GM12892 (cell line): ENCODE measurements at places on chromosomes 1 and 21.

DNA sequence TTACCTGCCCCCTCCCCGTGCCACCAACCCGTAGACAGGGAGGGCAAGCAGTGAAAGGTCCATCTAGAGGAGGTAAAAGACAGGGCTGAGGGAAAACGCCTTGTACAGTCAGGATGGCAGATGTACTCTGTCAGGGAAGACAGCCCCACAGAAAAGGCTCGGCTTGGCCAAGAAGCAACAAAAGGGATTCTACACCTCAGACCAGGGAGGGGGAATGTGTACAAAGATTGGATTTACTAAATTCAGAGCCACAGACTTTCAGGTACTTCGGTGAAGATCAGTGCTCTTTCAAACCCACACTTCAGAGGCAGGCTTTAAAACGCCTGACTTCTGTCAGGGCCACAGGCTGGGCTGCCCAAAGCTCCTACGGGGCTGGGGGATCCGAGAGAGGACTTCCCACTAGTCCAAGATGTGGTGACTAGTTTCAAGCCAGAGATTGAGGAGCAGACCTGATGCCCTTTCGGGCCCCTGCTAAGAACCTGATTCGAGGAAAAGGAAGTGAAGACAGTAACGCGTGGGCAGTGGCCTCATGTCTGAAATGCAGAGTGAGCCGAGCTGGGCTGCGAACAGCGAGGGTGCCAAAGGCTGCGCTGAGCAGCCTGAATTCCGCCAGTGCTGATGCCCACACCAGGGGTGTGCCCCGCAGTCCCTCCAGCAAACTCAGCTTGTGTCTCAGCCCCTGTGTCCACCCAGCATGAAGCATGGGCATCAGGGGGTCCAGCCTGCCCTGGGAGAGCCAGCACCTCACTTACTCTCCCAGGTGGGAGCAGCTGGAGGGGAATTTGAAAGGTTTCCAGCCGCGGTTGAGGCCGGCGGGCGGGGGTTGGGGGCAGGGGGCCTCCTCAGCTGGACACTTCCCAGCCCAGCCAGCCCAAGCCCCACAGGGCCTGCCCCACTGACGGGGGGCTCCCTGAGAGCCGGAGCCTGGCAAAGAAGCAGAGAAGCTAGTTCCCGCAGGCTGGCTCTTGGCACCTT lies 36.2 kb downstream of the KIAA1614 start:
- no peak for DNase-seq

DNA sequence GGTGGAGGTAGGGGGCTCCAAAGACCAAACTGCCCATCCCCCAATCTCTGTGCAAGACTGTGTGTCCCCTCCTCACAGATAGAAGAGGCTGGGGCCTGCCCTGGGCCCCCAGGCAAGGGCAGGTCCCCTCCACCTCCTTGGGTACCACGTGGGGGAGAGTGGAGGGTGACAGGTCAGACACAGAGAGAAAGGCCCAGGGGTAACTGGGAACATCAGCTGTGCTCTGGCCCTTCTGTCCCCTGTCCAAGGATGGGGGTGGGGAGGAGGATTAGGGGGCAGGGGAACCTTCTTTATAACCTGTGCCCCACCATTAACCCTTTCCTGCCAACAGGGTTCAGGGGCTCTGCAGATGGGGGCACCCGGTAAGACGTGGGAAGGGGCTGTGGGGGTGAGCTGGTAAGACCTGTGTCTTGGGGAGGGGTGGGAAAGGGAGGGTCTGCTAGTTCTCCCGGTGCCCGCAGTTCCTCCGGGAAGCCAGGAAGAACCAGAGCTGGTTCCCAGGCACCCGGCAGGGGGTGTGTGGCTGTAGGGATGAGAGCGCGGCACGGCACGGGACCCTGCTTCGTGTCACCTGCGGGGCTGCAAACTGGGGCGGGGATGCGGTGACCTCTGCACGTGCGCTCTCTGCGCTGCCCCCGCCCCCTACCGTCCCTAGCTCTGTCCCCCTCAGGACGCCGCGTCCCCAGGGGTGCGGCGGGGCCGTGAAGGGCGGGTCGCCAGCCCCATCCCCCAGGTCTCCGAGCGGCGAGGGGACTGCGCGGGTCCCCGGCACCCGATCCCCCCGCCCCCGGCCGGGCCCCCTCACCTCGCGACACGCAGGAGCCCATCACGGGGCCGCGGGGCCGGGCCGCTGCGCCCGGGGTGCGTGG lies 601 bp downstream of the FAM131C start:
- no peak for DNase-seq

DNA sequence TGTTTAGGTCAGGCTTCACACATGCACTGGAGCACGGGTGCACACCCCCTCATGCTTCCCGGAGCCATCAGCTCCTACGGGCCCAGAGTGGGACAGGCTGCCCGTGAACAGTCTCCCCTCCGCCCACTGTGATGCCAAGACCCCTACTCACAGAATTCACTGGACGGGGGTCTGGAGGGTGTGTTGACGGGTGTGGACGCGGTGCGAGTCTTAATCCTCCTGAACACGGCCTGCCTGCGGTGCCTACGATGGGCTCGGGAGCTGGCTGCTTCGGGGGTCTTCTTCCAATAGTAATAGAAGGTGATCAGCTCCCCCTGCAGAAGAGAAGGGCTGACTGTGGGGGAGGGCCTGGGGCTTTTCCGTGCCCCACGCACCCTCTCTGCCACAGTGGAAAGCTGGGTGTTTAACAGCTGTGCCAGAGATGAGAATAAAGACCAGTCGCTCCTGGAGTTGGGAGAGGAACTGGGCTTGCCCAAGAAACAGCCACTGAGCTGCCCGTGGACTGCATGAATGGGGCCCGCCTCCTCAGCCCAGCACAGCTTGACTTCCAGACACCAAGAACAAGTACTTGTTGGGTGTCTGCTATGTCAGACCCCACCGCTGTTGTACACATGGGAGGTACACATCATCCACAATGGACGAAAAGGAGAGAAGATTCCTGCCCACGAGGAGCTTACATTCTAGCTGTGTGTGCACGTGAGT lies 47.9 kb downstream of the SLC45A1 start:
- no peak for DNase-seq

DNA sequence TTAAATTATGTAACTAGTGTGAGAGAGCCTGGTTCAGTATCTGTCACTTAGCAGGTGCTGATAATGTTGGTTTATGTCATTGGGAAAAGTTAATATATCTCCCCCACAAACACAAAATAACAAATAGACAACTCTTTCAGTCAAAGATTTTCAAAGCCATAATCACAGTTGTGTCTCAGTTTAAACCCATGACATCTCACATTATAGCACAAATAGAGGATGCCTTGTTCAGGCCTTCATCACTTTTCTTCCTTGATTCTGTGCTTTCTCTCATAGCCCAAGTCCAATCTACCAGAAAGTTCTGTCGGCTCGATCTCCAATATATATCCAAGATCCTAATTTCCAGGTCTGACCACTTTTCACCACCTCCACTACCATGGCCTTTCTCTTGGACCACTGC lies 6.2 kb upstream of the EPS15 start:
- no peak for DNase-seq

- DNase-seq: no peak
Observed at GRCh38 chr1:34695580-34695979, 59.3 kb upstream of the GJB5 start.

DNA sequence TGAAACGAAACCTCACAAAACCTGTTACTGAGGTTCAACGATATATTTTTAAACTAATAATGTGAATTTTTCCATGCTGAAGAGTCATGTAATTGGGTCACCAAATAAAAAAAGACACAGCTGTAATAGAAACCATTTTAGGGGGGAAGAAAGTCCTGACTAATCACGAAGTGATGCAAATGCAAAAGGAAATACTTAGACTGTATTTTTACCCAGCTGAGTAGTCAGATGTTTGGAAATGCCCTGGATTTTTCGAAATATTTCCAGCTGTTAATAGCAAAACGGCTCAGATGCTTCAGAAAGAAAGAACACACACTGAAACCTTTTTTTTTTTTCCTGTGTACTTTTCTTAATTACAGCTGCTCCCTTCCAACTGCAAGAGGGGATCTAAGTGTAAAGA lies 210.3 kb downstream of the SETD4 start:
- DNase-seq: no peak

GRCh38 chr1:154488922-154489321 lies 13.1 kb upstream of the TDRD10 start:
- no peak for DNase-seq

- DNase-seq: no peak
Observed at GRCh38 chr1:15948091-15948591, 27.8 kb downstream of the ZBTB17 start.

DNA sequence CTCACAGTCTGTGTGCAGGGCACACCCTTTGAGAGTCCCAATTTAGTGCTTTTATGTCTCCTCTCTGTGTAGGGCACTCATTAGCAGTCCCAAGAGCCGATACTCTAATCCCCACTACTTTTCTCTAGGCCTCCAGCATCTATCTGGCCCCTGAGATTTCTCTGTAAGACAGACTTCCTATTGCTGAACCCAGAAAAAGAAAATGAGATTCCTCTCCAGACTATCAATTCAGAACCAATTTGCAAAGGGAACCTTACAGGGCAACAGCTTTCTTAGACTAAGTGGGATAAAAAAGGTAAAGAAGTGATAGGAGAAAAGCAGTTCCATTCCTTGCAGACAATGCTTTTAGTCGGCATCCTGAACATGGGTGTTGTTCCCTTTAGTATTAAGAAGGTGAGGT lies 172.2 kb downstream of the EDEM3 start:
- DNase-seq: no peak

GRCh38 chr1:91764471-91765115 lies 121.4 kb downstream of the TGFBR3 start:
- no peak for DNase-seq

- DNase-seq: no peak
Observed at GRCh38 chr1:211606332-211606913, 27.5 kb upstream of the SLC30A1 start.

- no peak for DNase-seq
Observed at GRCh38 chr1:66681686-66682085, 70.6 kb upstream of the DYNLT5 start.

DNA sequence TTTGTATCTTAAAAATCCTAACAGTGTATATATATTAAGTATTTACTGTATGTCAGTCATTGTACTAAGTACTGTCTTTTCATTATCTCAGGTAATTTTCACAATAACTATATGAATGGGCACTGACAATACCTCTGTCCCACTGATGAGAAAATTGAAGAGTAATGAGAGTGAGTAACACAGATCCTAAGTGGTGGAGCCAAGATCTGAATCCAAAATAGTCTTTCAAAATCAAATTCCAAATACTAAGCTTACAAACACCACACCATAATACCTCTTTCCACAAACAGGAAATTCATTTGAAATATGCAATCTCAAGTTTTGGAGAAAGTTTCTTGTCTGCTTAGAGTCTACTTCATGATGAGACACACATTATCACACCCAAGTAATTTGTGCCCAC lies 105.9 kb upstream of the EDEM3 start:
- DNase-seq: no peak

GRCh38 chr21:35189077-35189863 lies 140.2 kb upstream of the RUNX1 start:
- peak; percentile 16 for DNase-seq

DNA sequence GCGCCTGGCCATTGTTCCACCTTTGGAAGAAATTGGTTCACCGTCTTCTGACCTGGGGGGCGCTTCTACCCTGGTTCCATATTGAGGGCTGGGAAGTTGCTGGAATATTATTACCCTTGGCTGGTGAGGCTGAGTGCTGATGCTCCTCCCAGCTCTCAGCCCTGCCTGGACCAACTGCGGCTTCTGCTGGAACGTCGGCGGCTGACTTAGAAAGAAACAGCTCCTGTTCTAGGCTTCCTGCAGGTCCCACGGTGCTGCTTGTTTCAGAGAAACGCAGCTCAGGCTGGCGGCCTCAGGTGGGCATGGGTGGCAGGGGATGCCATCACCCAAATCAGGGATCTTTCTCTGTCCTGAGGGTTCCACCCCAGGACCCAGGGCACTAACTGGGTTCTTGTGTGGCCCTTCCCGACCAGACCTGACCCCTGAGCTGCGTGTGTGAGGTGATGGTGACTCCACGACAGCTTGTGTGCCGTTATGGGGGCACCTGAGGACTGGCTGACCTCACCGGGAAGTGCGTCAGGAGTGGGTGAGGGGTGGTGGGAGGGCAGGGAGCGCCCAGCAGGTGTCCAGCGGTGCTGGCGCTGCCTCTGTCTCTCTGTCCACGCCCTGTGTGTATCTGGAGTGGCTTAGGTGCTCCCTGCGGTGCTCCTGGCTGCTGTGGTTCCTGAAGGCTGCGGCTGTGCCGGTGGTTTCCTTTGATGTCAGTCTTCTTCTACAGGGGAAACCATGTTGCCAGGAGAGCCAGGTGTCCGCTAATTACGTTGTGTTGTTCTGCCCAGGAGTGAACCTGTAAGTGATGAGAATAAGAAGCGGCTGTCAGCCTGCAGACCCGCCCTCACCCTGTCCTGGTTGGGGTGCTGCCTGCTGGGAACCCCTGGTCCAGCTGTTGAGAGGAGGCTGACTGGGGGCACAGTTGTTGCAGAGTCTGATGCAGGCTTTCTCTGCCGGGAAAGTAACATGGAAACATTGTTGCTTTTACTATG lies 8.9 kb downstream of the SKI start:
- no peak for DNase-seq

- no peak for DNase-seq
Observed at GRCh38 chr21:14918527-14918926, 146.3 kb downstream of the NRIP1 start.

DNA sequence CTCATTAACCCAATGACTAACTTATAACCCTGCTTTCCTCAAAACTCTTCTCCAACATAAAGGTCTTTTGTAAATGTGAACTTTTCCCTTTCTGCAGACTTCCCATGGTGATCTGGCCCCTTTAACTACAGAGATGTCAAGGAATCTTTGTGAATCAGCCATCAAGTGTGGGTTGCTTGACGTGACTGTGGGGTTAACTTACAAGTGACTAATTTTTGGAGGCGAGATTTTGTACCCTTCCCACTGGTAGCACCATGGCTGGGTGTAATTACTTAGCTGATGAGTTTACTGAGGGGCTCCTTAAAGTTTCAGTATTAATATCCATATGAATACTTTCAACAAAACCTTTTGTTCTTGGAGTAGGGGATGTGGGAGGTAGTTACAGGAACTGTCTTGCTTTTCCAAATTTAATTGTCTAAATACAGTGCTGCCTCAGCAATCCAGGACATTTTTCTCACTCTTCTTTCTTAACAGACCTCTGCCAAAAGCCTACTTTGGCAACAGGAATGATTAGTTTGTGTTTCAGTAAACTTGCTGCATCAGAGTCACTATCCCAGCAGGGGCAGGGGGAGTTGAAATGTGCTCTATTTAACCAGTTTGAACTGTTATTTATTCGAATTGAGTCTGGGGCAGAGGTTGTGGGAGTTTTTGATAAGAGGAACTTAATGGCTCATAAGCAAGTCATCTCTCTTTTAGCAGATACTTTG lies 217.3 kb upstream of the FGGY start:
- no peak for DNase-seq

DNA sequence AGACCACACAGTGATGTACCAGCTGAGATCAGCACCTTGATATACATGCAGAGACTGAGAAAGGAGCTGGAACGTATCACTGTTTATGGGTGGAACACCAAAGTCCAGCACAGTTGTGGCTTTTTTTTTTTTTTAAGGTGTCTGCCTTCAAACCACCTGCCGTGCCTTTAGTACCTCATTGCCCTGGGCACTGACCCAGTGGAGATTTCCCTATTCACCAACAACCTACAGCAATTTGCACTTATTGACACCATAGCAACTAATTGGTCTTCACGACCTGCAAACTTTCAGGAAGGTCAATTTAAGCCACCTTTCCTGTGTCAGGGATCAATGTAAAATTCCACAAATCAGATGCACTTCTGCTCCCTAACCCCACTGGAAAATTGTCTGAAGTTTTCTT lies 181.6 kb upstream of the ADGRL2 start:
- DNase-seq: no peak

- DNase-seq: no peak
Observed at GRCh38 chr1:212286556-212287131, 1.4 kb downstream of the PPP2R5A start.

- no peak for DNase-seq
Observed at GRCh38 chr1:5729636-5730145, 262.5 kb downstream of the NPHP4 start.
